Transverse colon (tissue), 4 donors: ENCODE measurements at places on chromosomes 5 and 9. TPM values are rescaled to one million over a fixed set of nuclear protein-coding genes. Genes with fewer than 3 reads are reported as not detected.
A peak's percentile ranks its signal among the peaks of the same experiment; 100 is the strongest.

The PCDHB16 gene
- 0.20 TPM for total RNA-seq

The GFRA3 gene
- total RNA-seq = not detected

The CBY3 gene
- total RNA-seq = not detected

The FAM163B gene
- not detected for total RNA-seq

The PCDHGB5 gene
- total RNA-seq = 6.4 TPM

The OR1N2 gene
- not detected for total RNA-seq

DNA sequence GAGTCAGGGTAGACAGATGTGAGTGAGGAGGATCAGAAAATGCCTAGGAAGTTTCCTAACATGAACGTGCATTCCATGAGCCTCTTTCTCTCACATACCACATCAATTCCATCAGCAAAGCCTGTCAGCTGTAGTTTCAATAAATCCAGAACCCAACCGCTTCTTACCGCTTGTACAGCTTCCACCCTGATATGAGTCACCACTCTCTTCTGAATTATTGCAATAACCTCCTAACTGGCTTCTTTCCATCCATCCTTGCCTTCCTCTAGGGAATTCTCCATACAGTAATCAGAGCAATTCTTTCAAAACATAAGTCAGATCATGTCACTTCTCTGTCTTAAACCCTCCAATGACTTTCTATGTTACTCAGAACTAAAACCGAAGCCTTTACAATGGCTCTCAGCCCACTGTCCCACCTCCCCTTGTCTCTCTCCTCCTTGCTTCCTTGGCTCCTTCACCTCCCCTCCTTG is 8.1 kb upstream of the RAD23B start:
- H3K27me3 ChIP-seq = no peaks in the 10 kb centered on the region
- H3K4me1 ChIP-seq = no peaks in the 10 kb centered on the region
- no peak for DNase-seq
- H3K27ac ChIP-seq = no peak overlapping the region

- H3K4me1 ChIP-seq = no peaks in the 10 kb centered on the region
- no peak for DNase-seq
- H3K27me3 ChIP-seq = no peaks in the 10 kb centered on the region
- H3K4me3 ChIP-seq = no peak overlapping the region
- H3K27ac ChIP-seq = no peak overlapping the region
Measured at GRCh38 chr5:151624476-151624875, 33.3 kb upstream of the FAT2 start.

GRCh38 chr5:56755036-56755555 is 60.3 kb upstream of the MAP3K1 start:
- no peaks in the 10 kb centered on the region for H3K4me1 ChIP-seq
- no peaks in the 10 kb centered on the region for H3K36me3 ChIP-seq
- no peak overlapping the region for H3K4me3 ChIP-seq
- no peak overlapping the region for H3K27ac ChIP-seq
- no peaks in the 10 kb centered on the region for H3K27me3 ChIP-seq

DNA sequence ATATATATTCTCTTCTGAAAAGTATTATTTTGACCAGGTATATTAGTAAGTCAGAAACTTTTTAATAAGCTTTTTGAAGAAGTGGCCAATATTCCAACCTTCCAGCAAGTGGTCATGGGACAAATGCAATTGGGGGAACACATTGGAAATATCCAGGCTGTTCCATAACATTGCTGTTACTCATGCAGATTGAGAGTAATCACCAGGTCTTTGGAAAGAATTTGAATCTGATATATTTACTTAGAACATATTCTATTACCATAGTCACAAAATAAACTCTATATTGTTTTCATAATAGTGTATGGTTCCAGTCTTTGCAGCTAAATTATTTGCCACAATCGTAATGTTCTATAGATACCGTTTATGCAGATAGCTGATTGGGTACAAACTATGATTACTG is 102.8 kb downstream of the TAF11L14 start:
- no peak for DNase-seq
- no peaks in the 10 kb centered on the region for H3K4me1 ChIP-seq
- no peak overlapping the region for H3K27ac ChIP-seq
- no peak overlapping the region for H3K4me3 ChIP-seq
- no peaks in the 10 kb centered on the region for H3K27me3 ChIP-seq

DNA sequence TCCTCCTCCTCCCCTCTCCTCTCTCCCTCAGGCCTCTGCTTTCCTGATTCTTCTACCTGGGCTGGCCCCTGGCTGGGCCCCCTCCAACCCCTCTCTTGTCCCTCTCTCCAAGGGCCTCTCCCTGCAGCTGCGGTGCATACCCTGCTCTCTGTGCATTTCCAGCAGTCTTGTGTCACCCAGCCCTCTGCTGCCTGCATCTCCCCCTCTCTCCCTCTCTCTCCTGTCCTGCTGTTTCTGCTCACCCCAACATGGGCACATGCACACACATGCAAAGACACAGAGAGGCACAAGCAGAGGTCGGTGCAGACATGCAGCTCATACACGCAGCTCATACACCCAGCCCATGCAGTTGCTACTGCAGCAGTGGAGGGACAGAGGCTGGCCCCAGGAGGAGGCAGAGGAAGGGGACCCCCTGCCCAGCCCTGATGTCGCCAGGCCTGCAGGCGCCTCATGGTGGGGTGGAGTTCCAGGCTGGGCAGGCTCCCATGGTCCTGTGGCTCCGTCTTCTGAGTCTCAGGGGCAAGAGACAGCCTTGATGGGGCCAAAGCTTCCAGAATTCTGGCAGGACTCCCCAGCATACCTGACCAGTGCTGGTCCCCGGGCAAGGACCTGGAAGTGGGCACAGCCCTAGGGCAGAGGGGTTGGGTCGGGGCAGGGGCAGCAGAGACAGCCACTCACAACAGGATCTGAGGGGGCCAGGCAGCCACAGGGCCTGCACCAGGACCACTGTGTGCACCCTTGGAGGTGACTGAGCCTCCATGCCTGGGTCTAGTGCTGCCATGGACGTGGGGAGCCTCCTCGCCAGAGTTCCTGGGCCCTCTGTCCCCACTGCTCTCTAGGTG is 216.9 kb downstream of the C9orf50 start:
- peaks cover 24% of the 10 kb centered on the region for H3K4me1 ChIP-seq

GRCh38 chr5:54259981-54260380 is 50.4 kb downstream of the ARL15 start:
- H3K36me3 ChIP-seq = no peaks in the 10 kb centered on the region
- no peak for DNase-seq
- H3K4me1 ChIP-seq = no peaks in the 10 kb centered on the region
- no peak overlapping the region for H3K27ac ChIP-seq

GRCh38 chr5:5100635-5101034 is 39.5 kb upstream of the ADAMTS16 start:
- H3K36me3 ChIP-seq = no peaks in the 10 kb centered on the region
- no peak overlapping the region for H3K27ac ChIP-seq
- no peaks in the 10 kb centered on the region for H3K27me3 ChIP-seq
- no peak overlapping the region for H3K4me3 ChIP-seq

GRCh38 chr9:93084471-93084881 is 11.5 kb upstream of the CARD19 start:
- no peak overlapping the region for H3K4me3 ChIP-seq
- H3K36me3 ChIP-seq = no peaks in the 10 kb centered on the region
- no peaks in the 10 kb centered on the region for H3K4me1 ChIP-seq
- no peaks in the 10 kb centered on the region for H3K27me3 ChIP-seq
- H3K27ac ChIP-seq = no peak overlapping the region
- no peak for DNase-seq

GRCh38 chr5:177355868-177356168 is 1.9 kb upstream of the RGS14 start:
- H3K4me1 ChIP-seq = peaks cover 21% of the 10 kb centered on the region
- no peaks in the 10 kb centered on the region for H3K36me3 ChIP-seq
- no peak overlapping the region for H3K4me3 ChIP-seq
- DNase-seq = no peak
- no peaks in the 10 kb centered on the region for H3K27me3 ChIP-seq

DNA sequence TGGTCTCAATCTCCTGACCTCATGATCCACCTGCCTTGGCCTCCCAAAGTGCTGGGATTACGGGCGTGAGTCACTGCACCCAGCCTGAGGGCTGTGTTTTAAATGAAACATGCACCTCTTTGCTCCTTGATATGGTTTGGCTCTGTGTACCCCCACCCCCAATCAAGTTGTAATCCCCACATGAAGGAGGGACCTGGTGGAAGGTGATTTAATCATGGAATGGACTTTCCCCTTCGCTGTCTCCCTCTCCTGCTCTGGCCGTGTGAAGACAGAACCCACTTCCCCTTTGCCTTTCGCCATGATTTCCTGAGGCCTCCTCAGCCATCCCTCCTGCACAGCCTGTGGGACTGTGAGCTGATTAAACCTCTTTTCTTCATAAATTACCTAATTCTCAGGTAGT is 12.5 kb upstream of the NOTCH1 start:
- no peaks in the 10 kb centered on the region for H3K36me3 ChIP-seq
- DNase-seq = no peak
- H3K27ac ChIP-seq = peak overlapping the region; percentile 37
- H3K27me3 ChIP-seq = no peaks in the 10 kb centered on the region
- H3K4me3 ChIP-seq = no peak overlapping the region

- no peaks in the 10 kb centered on the region for H3K36me3 ChIP-seq
- H3K4me1 ChIP-seq = no peaks in the 10 kb centered on the region
- no peaks in the 10 kb centered on the region for H3K27me3 ChIP-seq
- no peak overlapping the region for H3K27ac ChIP-seq
- no peak overlapping the region for H3K4me3 ChIP-seq
Measured at GRCh38 chr5:74673011-74673790, 11.8 kb upstream of the HEXB start.

DNA sequence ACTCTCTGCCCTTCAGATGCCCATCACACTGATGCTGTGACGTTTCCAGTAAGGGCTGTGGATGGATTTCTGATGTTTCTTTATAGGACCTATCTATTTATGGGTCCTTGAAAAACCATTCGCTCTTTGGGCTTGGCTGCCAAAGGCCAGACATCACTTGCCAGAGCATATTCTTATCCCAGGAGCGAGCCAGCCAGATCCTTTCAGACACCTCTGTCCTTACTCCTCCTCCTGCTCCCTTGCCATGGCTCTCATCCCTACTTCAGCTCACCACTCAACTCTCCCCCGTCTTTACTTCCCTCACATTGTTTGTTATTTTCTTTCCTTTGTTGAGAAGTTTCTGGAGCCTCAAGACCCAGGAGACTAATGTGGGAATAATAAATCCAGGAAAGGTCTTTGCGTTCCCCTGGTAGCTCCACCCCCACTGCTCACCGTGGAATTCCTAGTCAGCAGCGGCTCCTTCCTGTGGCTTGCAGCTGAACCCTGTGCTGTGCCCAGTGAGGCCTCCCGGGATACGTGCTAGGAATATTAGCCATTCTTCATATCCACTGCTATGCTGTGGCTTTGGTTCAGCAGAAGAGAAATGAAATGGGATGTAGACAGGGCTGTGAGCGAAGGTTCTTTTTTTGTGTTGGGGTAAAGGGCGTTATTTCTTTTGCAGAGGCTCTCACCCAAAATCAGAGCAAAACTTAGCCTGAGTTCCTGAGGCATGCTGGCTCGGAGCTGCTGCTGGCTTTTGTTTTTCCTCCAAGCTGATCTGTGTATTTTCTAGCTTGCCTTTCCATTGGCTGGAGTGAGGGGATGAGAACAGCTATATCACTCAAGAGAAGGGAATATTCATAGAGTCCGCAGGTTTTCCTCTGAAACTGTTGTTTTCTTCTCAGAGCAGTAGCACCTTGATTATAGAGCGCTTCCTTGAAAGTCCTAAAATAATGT is 171.1 kb downstream of the SAXO1 start:
- H3K36me3 ChIP-seq = no peaks in the 10 kb centered on the region
- peak overlapping the region; percentile 8 for H3K27ac ChIP-seq
- H3K4me1 ChIP-seq = peaks cover 2% of the 10 kb centered on the region
- DNase-seq = no peak
- no peaks in the 10 kb centered on the region for H3K27me3 ChIP-seq
- no peak overlapping the region for H3K4me3 ChIP-seq

- H3K27me3 ChIP-seq = peaks cover 8% of the 10 kb centered on the region
- DNase-seq = peak; percentile 19
- no peaks in the 10 kb centered on the region for H3K36me3 ChIP-seq
- peak overlapping the region; percentile 33 for H3K27ac ChIP-seq
Measured at GRCh38 chr5:149228618-149229297, 42.9 kb upstream of the AFAP1L1 start.

DNA sequence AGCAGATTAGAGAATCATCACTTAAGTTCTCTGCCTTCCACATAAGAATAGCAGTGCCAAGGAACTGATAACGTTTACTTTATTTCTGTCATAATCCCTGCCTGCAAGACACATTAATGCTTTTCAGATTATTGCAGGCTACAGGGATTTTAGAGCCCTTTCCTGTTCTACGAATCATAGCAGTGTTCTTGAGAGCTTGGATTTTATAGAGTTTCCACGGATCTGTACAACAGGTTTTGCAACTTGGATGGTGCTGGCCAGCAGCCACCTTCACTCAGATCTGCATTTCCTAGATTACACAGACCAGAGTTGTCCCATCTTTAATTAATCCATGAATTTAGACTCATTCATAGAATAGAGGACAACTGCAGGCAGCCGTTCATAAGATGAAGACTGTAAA is 38.1 kb downstream of the SLC12A2 start:
- DNase-seq = peak; percentile 63
- no peaks in the 10 kb centered on the region for H3K4me1 ChIP-seq
- H3K27ac ChIP-seq = no peak overlapping the region
- H3K36me3 ChIP-seq = no peaks in the 10 kb centered on the region
- H3K27me3 ChIP-seq = no peaks in the 10 kb centered on the region

DNA sequence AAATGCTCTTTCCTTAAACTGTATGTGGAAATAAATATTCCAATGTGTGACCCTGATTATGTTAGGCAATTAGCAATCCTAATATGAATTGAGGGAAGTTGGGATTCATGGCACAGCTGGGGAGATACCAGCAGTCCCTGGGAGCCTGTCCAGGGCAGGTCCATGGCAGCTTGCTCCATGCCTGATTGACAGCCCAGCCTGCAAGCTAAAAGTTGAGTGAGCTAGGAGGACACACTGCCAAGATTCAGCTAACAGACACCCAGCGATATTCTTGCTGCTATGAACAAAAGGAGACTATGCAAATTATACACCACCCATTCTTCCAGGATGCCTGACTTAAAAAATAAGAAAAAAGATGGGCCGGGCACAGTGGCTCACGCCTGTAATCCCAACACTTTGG is 6.2 kb downstream of the TGFBI start:
- no peaks in the 10 kb centered on the region for H3K36me3 ChIP-seq
- H3K4me1 ChIP-seq = peaks cover 30% of the 10 kb centered on the region
- no peak overlapping the region for H3K4me3 ChIP-seq
- H3K27me3 ChIP-seq = no peaks in the 10 kb centered on the region
- no peak overlapping the region for H3K27ac ChIP-seq
